Foreskin keratinocyte (primary cell): ENCODE measurements at places on chromosomes 4 and X. TPM values are rescaled to one million over a fixed set of nuclear protein-coding genes. Genes with fewer than 3 reads are reported as not detected.

RBMX2 gene
- total RNA-seq = 24.8 and 25.6 TPM in 2 replicates

LUZP4 gene
- total RNA-seq = not detected in 2 replicates

CSAG2 gene
- not detected in 2 replicates for total RNA-seq

TMSB15A gene
- 0.20 and 0.25 TPM in 2 replicates for total RNA-seq

CCDC120 gene
- 5.9 and 8.0 TPM in 2 replicates for total RNA-seq

LRIT3 gene
- total RNA-seq = 0.04 TPM in 1 of 2 replicates, not detected in the other

BEX1 gene
- total RNA-seq = 0.42 and 0.54 TPM in 2 replicates

DOK7 gene
- total RNA-seq = 0.81 and 1.1 TPM in 2 replicates

CENPVL2 gene
- total RNA-seq = not detected in 2 replicates
